ENCODE measurements at places on chromosomes 3 and 15.

GRCh38 chr3:114879059-114880031 lies 267.7 kb downstream of the ZBTB20 start:
- no peak for DNase-seq

GRCh38 chr15:52563501-52564060 lies 5.2 kb downstream of the ARPP19 start:
- no peak for DNase-seq

DNA sequence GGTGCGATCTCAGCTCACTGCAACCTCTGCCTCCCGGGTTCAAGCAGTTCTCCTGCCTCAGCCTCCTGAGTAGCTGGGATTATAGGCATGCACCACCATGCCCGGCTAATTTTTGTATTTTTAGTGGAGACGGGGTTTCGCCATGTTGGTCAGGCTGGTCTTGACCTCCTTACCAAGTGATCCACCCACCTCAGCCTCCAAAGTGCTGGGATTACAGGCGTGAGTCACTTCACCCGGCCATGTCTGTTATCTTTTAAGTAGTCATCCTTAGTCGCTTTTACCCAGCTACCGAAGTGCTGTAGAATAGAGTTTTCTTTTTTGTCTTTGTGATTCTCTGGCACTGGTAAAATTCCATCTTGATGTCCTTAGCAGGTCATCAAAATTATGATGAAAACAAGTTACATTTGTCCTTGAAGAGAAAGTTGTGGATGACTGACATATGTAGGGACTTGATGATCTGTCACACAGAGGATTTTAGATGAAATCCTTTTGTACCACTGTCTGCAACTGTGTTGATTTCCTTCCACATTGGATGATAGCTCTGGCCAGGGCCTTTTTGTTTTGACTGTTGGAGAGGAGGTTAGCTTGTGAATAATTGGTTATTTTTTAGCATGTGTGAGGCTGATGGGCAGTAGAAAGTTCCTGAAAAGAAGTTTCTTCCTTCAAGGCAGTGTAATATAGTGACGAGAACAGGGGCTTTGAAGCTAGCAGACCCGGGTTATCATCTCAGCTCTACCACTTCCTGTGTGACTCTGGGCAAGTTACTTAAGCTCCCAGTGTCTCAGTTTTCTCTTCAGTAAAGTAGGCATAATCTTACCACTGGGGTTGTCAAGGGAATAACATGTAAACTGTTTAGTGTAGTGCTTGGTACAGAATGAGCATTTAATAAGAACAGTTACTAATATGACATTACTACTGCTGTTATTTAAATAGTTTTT lies 18.8 kb downstream of the ATG7 start:
- peak; percentile 77 for DNase-seq

DNA sequence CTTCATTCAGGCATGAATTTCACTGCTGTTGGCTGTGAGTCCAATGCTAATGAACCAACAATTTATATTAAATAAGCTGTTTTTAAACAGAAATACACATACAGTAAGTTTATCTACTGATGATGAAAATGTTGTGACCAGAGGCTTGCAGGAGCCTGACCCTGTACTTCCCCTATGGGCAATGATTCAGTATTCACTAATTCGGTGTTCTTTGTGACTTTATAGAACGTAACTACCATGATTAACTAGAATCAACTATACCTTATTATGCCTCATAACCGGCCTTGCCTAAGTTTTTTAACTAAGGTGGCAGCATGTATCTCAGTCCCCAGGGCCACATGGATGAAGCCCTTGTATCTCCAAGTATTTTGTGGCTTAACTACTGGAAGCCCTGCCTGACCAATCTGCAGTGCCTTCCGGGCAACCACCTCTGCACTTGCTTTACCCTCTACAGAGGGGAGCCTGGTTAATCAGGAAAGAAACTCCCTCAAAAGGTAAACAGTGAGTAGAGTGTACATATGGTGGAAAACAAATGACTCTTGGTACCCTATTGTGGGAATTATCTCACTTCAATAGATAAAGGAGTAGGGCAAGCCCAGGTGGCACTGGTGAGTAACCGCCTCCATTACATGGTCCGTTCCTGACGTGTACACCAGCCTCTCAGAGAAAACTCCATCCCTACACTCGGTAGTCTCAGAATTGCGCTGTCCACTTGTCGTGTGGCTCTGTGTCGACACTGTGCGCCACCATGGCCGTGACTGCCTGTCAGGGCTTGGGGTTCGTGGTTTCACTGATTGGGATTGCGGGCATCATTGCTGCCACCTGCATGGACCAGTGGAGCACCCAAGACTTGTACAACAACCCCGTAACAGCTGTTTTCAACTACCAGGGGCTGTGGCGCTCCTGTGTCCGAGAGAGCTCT lies 11.6 kb upstream of the CLDN18 start:
- no peak for DNase-seq

- DNase-seq, result peak; percentile 47
Measured at GRCh38 chr3:48299746-48300712, 33.4 kb downstream of the SPINK8 start.

- DNase-seq, result no peak
Measured at GRCh38 chr3:171313702-171314101, 146.5 kb downstream of the TNIK start.

DNA sequence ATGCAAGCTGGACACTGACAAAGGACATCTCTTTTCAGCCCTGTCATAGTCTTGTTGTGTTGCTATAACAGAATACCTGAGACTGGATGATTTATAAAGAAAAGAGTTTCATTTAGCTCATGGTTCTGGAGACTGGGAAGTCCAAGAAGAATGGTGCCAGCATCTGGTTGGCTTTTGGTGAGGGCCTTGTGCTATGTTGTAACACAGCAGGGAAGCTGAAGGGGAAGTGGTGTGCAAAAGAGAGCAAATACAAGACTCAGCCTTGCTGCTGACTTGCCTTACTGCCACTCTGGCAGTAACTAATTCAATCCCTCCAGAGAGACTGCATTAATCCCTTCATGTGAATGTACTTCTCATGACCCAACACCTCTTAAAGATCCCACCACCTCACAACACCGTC lies 356.3 kb upstream of the PROK2 start:
- no peak for DNase-seq

DNA sequence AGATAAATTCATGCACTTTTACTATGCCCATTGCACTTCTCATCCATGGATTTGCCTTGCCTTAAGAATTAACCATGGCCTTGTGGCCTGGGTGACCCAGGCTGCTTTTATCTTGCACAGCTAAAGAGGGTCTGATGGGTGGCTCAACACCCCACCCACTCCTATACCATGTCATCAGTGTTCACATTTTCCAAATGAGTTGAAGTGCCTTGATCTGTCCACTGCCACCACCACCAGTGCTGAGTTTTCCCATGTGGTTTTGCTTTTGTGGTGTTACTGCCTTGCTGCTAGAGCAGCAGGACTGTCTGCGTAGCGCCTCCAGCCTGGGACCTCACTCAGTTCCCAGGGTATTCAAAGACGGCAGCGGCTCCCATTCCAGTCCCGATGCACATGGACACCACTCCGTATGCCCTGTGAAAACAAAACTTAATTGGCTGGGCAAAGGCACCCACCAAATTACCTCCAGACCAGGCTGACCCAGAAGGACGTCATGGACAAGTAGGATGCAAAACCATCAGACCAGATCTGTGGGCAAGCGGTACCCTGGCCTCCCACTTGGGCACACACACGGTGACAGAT lies 14.1 kb downstream of the ACAA1 start:
- no peak for DNase-seq

GRCh38 chr3:128556384-128556783 lies 63.4 kb upstream of the GATA2 start:
- DNase-seq, result no peak

DNA sequence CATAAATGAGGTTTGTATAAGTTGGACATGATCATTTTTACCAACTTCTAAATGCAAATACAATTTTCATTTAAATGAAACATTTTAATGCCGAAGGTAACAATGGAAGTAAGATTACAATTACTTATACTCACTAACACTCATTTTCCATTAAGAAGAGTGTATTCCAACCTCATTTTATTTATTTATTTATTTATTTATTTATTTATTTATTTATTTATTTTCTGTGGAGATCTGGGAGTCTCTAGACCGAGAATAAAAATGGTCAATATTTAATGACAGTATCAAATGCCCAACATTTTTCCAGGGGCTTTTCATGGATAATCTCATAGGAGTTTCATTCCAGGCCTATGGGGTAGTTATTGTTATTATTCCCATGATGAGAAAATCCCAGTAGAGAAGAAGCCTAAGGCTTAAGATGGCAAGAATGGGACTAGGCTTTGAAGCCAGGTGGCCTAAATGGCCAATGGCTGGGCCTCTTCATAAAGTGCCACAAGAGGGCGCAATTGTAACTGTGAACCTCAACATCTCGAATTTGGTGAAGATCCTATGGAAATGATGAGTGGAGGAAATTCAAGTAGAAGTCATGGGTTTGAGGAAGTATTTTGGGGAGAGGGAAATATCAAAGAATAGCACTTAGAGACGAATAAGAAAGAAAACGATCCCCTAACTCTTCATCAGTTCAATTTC lies 21.3 kb downstream of the VGLL3 start:
- DNase-seq, result no peak

DNA sequence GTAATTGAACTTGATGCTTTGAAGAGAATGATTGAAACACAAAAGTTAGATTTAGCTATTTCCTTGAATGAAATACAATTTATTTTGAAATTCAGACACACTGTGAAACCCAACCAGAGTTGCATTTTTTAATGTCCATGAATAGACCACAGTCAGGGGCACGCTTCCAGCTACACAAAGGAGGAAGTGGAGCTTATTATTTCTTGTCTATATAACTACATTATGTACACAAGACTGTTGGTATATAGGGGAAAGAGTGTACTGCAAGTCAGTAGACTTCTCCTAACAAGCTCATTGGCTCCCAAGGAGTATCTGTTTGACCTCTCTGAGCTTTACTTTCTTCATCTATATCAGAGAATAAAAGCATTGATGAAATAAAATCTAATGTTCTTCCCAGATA lies 326.2 kb downstream of the RYR3 start:
- DNase-seq, result no peak

DNA sequence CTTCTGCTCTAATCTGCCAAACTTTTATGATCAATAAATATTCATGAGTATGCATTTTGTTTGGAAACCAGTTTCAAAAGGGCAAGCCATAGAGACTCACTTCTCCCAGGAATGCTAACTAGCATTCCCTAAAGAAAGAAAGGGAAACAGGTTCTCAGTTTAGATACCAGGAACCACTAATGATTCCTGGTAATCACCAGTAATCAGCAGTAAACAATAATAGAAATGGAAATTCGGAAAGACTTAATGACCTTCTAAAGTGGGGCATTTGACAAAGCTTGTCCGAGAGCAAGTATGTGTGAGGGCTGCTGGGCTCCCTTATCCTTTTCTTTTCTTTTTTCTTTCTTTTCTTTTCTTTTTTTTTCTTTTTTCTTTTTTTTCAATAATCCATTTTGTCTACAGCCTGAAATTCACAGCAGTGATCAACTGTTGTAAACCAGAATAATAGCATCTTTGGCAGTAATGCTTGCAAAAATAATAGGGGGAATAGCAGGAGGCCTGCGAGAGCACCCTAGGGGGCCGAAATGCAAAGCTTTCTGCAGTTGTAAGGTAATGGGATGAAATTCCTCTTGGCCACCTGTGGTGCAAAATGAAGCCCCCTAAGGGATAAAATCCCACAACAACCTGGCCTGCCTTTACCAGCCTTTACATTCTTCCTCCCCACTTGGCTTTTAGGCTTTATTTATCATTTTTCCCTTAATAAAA lies 253.2 kb downstream of the ZPLD1 start:
- no peak for DNase-seq

DNA sequence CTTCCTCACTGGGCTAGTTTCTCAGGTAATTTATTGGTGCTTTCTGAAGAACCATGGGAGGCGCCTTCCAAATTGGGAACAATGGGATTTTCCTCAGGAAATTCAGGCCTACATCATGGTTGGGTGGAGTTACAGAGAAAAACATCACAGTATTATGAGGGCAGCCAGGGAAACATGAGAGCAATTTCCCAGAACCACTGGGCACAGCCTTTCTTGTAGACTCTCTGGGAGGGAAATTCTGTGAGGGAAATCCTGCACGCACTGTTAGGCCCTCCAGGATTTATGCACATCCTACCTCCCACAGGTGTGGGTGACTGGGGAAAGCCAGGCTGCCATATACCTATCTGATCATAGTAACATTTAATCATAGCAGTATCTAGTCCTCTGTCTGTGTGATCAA lies 13.2 kb downstream of the POPDC2 start:
- no peak for DNase-seq

- no peak for DNase-seq
Measured at GRCh38 chr3:184334470-184335158, 2.8 kb upstream of the FAM131A start.

DNA sequence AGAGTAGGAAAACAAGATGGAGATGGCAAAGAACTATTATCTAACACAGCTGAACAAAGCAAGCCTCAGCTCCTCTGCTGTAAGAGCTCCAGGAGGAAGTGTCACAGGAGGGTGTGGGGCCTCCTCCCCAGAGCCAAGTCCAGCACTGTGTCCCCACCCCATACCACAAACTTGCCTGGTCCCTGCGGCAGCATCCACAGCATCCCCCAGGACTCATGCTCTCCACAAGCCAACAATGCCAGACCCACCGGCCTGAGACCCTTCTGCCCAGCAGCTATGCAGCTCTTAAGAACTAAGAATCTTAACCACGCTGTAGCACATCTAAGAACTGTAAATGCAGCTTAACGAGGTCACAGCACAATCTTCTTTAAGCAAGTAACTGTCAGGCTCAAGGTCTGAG lies 9.1 kb downstream of the RBM15B start:
- no peak for DNase-seq

DNA sequence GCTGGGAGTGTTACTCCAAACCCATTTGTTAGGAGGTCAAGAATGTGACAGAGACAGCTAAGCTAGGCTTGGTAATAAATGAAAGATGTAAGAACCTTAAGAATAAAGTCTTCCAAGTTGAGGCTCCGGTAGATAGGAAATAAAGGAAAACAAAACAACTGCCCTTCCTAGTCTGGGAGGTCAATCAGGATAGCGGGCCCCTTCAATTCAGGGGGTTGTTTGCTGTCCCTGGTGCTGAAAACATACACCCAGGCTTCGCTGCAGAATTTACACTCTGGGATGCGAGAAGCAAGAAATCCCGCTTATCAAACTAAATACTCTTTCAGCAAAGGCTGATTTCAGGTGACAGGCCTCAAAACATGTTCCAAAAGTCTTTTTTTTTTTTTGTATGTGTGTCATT lies 393.4 kb downstream of the NTRK3 start:
- no peak for DNase-seq

GRCh38 chr15:100928632-100929280 lies 9.6 kb downstream of the LRRK1 start:
- DNase-seq, result no peak

GRCh38 chr15:39595338-39596221 lies 14.7 kb downstream of the THBS1 start:
- no peak for DNase-seq

GRCh38 chr3:128572644-128573105 lies 77.9 kb downstream of the RPN1 start:
- no peak for DNase-seq

DNA sequence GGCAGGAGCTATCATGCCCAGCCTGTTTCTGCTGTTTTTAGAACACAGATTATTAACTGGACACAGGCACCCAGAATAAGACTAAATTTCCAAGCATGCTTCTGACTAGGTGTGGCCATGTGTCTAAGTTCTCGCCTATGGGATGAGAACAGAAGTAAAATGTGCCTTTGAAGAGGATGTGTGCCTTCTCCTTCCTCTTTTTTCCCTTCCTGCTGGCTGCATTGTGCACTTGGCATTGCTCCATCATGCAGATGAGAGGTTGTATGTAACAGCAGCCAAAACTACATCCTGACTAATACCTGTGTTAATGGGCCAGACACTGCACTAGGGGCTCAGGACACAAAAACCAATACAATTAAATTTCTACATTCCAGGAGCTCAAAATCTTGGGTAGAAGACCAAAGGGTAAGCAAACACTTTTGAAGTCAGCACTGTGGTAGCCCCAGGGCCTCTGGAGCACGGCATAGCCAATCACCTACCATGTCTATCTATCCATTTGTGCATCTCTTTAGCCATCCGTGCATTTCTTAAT lies 40.9 kb upstream of the RNU6-1 start:
- peak; percentile 13 for DNase-seq
